ENCODE measurements at places on chromosomes 2 and 18. TPM values are rescaled to one million over a fixed set of nuclear protein-coding genes. Genes with fewer than 3 reads are reported as not detected.

DNA sequence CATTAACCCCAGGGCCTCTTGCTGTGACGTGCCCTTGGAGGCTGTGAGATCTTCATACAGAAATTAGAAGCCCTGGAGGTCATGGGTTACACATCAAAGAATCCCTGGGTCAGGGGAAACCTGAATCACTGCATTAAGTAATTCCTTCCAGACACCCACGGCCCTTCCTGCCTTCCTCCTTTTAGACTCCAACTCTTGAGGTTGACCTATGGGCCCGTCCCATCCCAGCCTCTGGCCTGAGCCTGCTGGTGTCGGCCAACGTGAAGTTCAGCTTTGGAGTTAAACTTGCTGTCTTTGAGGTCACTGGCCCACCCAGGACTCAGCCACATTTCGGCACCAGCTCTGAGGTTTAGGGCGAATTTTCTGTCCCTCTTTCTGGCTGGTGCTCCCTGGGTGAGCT lies 198.3 kb downstream of the ACKR3 start:
- DNase-seq: no peak
- H3K36me3 ChIP-seq: peaks cover 11% of the 10 kb centered on the region
- H3K4me1 ChIP-seq: peaks cover 22% of the 10 kb centered on the region
- no peaks in the 10 kb centered on the region for H3K27me3 ChIP-seq
- H3K27ac ChIP-seq: no peak overlapping the region

The DOCK10 gene
- total RNA-seq: 0.96 TPM

The CFC1 gene
- total RNA-seq: not detected

DNA sequence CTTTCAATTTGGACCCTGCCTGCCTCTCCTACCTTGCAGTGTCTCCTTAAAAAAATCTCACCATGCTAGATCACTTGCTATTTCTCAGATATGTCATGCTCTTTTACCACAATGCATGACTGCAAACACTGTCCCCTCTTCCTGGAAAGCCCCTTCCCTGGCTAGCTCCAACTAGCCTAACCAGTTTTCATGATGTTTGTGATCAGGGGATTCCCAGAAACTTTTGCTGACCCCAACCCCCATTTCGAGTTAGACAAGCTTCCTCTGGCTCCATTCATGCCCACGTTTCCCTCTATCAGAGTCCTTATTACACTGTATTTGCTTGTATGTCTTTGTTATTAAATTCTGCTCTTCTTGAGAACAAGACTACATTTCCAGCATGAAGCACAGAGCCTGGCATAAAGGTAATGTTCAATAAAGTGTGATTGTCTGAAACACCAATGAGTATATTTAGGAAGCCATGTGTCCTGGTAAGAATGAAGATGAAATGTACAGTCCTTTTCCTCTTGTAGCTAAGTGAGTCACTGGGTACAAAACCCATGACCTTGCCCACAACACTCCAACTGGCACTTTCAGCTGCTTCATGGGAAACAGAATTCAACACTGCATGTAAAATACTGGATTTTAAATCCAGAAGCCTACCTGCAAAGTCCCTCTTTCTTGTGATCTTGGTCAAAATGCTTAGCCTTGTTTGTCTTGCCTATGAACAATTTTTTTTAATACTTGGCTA lies 62.0 kb upstream of the ATL2 start:
- no peaks in the 10 kb centered on the region for H3K27me3 ChIP-seq
- peaks cover 39% of the 10 kb centered on the region for H3K4me1 ChIP-seq
- no peak overlapping the region for H3K27ac ChIP-seq
- H3K36me3 ChIP-seq: peaks cover 6% of the 10 kb centered on the region
- no peak overlapping the region for H3K4me3 ChIP-seq
- DNase-seq: no peak

- no peak overlapping the region for H3K4me3 ChIP-seq
- H3K4me1 ChIP-seq: peaks cover 5% of the 10 kb centered on the region
- no peaks in the 10 kb centered on the region for H3K36me3 ChIP-seq
- H3K27me3 ChIP-seq: no peaks in the 10 kb centered on the region
- no peak for DNase-seq
- no peak overlapping the region for H3K27ac ChIP-seq
These were observed 38.8 kb upstream of the SP3 start for GRCh38 chr2:174003720-174004695.

DNA sequence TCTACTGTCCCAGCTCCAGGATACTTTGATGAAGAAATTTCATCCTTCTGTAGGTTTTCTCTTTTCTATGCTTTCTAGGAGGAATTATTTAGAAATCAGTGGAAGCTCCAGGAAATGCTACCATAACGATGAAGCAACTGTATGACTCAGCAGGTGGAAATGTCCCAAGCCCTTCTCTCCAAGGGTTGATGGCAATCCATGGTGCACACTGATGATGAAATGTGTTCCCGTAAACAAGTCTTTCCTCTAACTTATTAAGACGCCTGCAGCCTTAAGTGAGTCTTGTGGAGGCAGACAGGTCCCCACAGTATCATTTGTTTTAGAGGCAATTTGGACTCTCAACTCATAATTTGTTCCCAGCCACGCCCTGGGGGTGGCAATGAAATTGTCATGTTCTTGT lies 777.6 kb upstream of the SOX11 start:
- DNase-seq: peak; percentile 98
- peaks cover 38% of the 10 kb centered on the region for H3K4me1 ChIP-seq
- no peak overlapping the region for H3K4me3 ChIP-seq
- no peak overlapping the region for H3K27ac ChIP-seq

DNA sequence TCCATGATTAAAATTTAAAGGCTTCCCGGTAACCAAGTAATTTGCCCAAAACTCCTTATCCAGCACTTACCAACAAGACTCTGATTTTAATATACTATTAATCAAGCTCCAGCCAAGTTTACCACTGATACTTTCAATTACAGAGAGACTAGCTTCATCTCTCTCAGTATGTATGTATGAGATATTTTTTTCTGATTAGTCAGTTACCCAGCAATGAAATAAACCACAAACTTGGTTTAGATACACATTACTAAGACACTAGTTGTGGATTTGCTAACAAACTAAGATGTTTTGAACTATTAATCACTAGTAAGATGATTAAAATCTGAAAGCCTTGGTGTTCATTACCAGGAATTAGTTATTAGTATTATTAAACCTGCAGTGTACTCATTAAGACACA lies 1272.2 kb upstream of the ACVR2A start:
- H3K4me3 ChIP-seq: no peak overlapping the region
- DNase-seq: no peak
- H3K4me1 ChIP-seq: no peaks in the 10 kb centered on the region
- H3K27ac ChIP-seq: no peak overlapping the region
- H3K36me3 ChIP-seq: no peaks in the 10 kb centered on the region
- no peaks in the 10 kb centered on the region for H3K27me3 ChIP-seq

DNA sequence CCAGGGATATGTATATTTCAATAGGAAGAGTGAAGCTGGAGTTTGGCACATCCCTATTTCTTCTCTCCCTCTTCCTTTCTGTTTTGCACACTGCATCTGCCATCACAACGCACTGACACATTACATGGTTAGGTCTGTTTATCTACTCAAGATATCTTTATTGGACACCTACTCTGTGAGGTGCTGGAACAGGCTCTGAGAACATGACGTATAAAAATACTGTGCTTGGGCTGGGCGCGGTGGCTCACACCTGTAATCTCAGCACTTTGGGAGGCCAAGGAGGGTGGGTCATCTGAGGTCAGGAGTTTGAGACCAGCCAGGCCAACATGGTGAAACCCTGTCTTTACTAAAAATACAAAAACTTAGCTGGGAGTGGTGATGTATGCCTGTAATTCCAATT lies 653.3 kb downstream of the SLC4A3 start:
- DNase-seq: no peak
- no peaks in the 10 kb centered on the region for H3K27me3 ChIP-seq
- no peak overlapping the region for H3K27ac ChIP-seq
- H3K4me1 ChIP-seq: peaks cover 46% of the 10 kb centered on the region
- H3K4me3 ChIP-seq: no peak overlapping the region
- H3K36me3 ChIP-seq: peaks cover 6% of the 10 kb centered on the region

Measured in MCF 10A (cell line).